Endodermal cell (in vitro differentiated cells): ENCODE measurements at places on chromosomes 5 and 9. TPM values are rescaled to one million over a fixed set of nuclear protein-coding genes. Genes with fewer than 3 reads are reported as not detected.

GRCh38 chr5:113663879-113664541 lies 150.5 kb downstream of the YTHDC2 start:
- no peak overlapping the region for H3K4me3 ChIP-seq
- H3K4me1 ChIP-seq: no peaks in the 10 kb centered on the region
- H3K27ac ChIP-seq: no peak overlapping the region
- H3K27me3 ChIP-seq: no peaks in the 10 kb centered on the region

- no peak within 1 kb of the TSS for H3K4me3 ChIP-seq
- H3K27me3 ChIP-seq: no peaks in the 10 kb centered on the region
- DNase-seq: no peak
- H3K27ac ChIP-seq: no peak within 1 kb of the TSS
Observed at GRCh38 chr9:94593459-94594345, at the start of gene FBP2. FBP2 (minus strand) TSS chr9:94593824; CDS start chr9:94593726, 98 bp downstream.

DNA sequence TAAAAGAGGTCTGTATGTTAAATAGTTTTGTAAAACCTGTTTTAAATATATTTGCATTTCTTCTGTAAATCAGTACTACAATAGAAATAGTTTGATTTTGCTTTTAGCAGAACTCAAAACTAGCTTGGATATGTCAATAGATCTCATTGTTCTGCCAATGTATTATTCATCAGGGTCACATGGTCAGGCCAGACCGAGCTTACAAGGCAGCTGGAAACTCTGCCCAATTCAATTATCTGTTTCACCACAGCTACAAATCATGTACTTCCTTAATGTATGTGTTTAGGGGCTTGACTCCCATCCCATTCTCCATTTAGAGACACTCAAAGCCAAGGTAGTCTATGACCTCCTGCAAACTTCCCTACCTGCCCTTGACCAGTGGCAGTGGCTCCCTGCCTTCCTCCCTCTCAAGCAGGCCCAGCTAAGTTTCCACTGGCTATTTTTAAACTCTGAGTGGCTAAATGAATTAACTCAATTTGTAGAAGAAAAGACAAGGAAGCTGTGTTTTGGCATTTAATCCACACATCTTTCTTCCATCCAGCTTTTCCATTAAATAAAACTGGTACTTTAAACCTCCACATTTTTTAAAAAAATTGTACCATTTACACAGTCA lies 46.4 kb upstream of the SELENOP start:
- no peak for DNase-seq
- H3K36me3 ChIP-seq: no peaks in the 10 kb centered on the region
- peaks cover 18% of the 10 kb centered on the region for H3K4me1 ChIP-seq
- no peak overlapping the region for H3K4me3 ChIP-seq
- no peaks in the 10 kb centered on the region for H3K27me3 ChIP-seq

- peaks cover 4% of the 10 kb centered on the region for H3K27me3 ChIP-seq
- H3K27ac ChIP-seq: no peak overlapping the region
- no peaks in the 10 kb centered on the region for H3K36me3 ChIP-seq
- no peak for DNase-seq
- no peak overlapping the region for H3K4me3 ChIP-seq
- H3K4me1 ChIP-seq: no peaks in the 10 kb centered on the region
Observed at GRCh38 chr5:140361901-140362300, 1.9 kb downstream of the SLC4A9 start.

DNA sequence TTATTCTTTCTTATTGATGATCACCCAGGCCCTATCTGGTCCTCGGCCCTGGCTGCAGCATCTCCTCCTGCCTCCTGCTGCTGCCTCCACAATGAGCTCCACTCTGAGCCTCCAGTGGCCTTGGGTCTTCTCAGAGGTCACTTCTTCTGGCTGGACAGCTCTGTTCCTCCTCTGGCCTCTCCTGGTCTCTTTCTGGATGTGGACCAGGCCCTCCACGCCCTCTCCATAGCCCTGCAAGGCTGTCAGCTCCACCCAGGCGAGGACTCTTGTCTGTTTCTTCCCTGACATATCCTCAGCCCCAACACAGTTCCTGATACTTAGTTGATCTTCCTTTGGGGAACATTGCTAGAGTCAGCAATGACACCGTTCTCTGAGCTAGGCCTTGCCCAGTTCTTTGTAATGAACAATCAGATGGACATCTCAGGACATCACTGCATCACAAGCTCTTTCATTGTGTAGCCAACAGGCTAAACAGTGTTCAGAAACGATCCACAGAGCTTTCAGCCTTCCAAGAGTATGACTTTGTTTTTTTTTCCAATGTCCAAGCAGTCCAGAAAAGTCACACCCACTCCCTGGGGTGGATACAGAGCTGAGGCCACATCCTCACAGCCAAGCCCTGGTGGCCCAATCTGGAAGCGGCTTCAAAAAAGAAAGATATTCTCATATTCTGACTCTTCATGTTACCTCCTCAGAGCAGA lies 62.5 kb upstream of the DNAH5 start:
- no peak overlapping the region for H3K4me3 ChIP-seq
- no peak for DNase-seq
- no peaks in the 10 kb centered on the region for H3K36me3 ChIP-seq
- H3K4me1 ChIP-seq: no peaks in the 10 kb centered on the region
- no peak overlapping the region for H3K27ac ChIP-seq

GRCh38 chr9:16928179-16928945 lies 57.9 kb upstream of the BNC2 start:
- H3K36me3 ChIP-seq: no peaks in the 10 kb centered on the region
- no peaks in the 10 kb centered on the region for H3K27me3 ChIP-seq
- DNase-seq: peak; percentile 49
- no peak overlapping the region for H3K4me3 ChIP-seq
- H3K4me1 ChIP-seq: no peaks in the 10 kb centered on the region

DNA sequence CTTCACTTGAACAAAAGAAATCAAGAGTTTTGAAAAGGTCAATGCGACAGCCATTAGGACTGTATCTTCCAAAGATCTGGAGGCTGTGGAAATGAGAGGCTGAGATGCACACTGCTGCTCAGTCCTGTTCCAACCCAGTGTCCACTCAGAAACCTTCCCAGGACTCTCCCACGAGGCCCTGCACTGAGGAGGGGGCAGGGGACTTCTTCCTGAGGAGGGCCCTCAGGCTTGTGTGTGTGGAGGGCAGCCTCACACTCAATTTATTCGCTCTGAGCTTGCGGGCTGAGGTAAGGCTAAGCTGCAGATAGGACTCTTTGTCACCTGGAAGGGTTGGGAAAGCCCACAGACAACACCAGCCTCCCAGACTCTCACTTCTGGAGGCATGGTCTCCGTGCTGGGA lies 69.6 kb upstream of the ROR2 start:
- H3K27me3 ChIP-seq: no peaks in the 10 kb centered on the region
- H3K4me3 ChIP-seq: no peak overlapping the region
- H3K27ac ChIP-seq: no peak overlapping the region
- H3K36me3 ChIP-seq: no peaks in the 10 kb centered on the region

DNA sequence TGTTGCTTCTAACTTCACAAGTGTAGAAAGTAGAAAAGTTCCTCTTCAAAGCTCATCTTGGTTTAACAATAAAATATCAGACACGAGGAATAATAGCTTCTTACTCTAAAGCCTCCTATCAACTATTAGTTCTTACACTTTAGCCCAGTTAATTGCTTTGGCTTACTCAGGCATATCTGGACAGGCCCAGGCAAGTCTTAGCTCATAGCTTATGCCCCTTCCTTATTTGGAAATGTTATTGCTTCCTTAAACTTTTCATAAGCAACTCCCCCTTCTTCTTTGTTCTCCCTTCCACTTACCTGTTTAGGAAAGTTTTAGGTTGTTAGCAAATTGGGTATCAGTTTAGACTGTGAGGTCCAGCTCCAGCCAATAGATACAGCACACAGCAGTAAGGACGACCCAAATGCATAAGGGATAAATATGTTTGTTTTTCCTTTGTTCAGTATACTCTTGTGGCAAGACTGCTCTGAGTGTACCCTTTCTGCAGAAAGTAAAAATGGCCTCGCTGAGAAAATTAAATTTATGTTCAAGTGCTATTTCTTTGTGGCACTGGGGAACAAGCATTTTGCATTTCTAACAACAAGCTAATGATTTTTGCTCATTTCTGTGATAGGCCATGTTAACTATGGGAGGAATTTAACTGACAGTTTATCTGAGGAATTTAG lies 162.1 kb downstream of the SMC2 start:
- H3K4me3 ChIP-seq: no peak overlapping the region
- no peaks in the 10 kb centered on the region for H3K36me3 ChIP-seq
- no peak overlapping the region for H3K27ac ChIP-seq
- DNase-seq: no peak
- H3K27me3 ChIP-seq: no peaks in the 10 kb centered on the region

- no peak overlapping the region for H3K27ac ChIP-seq
- H3K36me3 ChIP-seq: no peaks in the 10 kb centered on the region
- DNase-seq: no peak
- H3K4me3 ChIP-seq: no peak overlapping the region
- H3K27me3 ChIP-seq: no peaks in the 10 kb centered on the region
Observed at GRCh38 chr5:97601651-97602050, 418.6 kb upstream of the RIOK2 start.

DNA sequence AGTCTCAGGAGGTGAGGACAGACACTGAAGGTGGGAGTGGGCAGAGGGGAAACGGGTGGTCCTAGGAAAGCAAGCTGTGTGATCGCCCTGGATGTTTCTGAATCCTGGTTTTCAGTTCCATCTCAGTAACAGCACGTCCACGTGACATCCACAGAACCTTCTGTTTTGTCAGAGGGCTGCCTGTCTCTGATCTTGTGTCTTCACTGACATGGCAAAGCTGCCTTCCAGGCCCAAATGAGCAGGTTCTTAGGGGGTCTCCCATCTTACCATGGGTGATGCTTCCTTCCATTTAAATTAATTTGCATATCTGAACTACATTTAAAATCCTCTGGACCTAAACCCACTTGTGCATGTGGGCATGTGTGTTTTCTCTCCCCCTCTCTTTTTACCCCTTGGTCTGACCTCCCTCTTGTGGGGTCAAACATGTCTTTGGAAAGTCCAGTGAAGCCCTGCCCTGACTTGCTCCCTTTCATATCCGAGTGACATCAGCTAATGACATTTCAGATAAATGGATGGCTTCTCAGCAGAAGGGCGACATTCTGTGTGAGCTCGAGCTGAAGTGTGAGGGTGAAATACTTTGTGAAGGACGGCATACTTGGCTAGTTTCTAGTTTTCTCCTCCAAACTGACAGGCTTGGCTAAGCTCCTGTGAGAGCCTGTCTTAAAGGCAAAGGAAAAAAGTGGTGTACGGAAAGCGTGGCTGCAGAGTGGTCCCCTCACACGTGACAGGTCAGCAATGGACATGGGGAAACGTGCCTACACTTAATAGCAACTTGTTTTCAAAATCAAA lies 204.8 kb upstream of the S1PR3 start:
- H3K4me3 ChIP-seq: no peak overlapping the region
- no peaks in the 10 kb centered on the region for H3K36me3 ChIP-seq
- peaks cover 19% of the 10 kb centered on the region for H3K4me1 ChIP-seq

DNA sequence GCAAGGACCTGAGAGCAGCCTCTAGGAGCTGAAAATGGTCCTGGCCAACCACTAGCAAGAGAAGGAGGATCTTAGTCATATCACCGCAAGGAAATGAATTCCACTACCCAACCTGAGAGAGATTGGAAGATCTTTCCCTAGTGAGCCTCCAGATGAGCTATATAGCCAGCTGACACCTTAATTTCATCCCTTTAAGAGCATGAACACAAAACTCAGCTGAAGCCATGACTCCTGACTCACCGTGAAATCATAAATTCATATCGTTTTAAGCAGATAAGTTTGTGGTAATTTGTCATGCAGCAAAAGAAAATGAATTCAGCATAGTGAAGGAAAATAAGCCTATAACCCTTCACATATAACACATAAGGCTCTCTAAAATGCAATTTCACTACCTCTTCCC lies 23.5 kb downstream of the MAPKAP1 start:
- DNase-seq: no peak
- no peak overlapping the region for H3K4me3 ChIP-seq
- no peak overlapping the region for H3K27ac ChIP-seq
- no peaks in the 10 kb centered on the region for H3K4me1 ChIP-seq
- H3K36me3 ChIP-seq: peaks cover 4% of the 10 kb centered on the region

GRCh38 chr9:20811872-20812271 lies 127.8 kb downstream of the FOCAD start:
- no peak for DNase-seq
- H3K4me3 ChIP-seq: no peak overlapping the region
- no peaks in the 10 kb centered on the region for H3K4me1 ChIP-seq

GRCh38 chr5:177440990-177441780 lies 5.4 kb upstream of the PRR7 start:
- H3K27me3 ChIP-seq: no peaks in the 10 kb centered on the region
- no peak overlapping the region for H3K27ac ChIP-seq
- peaks cover 3% of the 10 kb centered on the region for H3K4me1 ChIP-seq
- peaks cover 23% of the 10 kb centered on the region for H3K36me3 ChIP-seq

DNA sequence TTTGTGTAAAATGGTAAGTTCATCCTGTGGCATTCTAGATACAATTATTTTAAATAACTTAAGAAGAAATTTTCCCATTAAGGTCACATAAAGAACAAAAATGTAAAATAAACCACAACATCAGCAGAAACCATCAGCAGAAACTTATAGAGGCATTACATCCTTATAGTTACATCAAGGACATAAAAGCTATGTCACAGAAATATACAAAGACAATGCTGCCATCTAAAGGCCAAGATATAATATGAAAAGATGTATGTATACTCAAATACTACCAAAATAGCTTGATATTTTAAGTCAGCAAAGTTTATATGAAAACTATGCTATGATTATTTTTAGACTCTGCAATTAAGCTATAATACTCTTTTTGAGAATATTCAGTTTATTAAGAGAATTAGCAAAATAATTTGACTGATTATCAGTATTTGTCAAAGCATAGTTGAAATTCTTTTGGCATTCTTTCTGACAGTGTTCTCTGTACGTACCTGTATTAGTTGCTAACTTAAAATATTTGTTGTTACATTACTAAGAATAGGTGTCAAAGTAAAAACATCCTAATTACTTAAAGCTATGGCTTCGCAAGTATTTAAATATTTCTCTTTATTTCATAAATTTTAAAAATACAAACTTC lies 36.2 kb downstream of the FBXL17 start:
- peaks cover 6% of the 10 kb centered on the region for H3K36me3 ChIP-seq
- H3K4me3 ChIP-seq: no peak overlapping the region
- H3K27me3 ChIP-seq: no peaks in the 10 kb centered on the region
- no peak for DNase-seq
- H3K4me1 ChIP-seq: no peaks in the 10 kb centered on the region

- H3K4me3 ChIP-seq: no peak overlapping the region
- H3K36me3 ChIP-seq: peaks cover 5% of the 10 kb centered on the region
- no peaks in the 10 kb centered on the region for H3K4me1 ChIP-seq
- H3K27ac ChIP-seq: no peak overlapping the region
- H3K27me3 ChIP-seq: no peaks in the 10 kb centered on the region
Observed at GRCh38 chr9:85569988-85570387, 171.8 kb downstream of the AGTPBP1 start.

The APBA1 gene
- 0.75 and 2.5 TPM in 2 replicates for total RNA-seq

The TLE4 gene
- 15.2 to 16.8 TPM (median 16.7 TPM) in 3 replicates for total RNA-seq

The AGXT2 gene
- total RNA-seq: not detected in 2 replicates

The ADAM19 gene
- total RNA-seq: 113 and 119 TPM in 2 replicates

The MARCHF11 gene
- 18.6 and 19.9 TPM in 2 replicates for total RNA-seq

The FLT4 gene
- 5.0 to 7.9 TPM (median 5.2 TPM) in 3 replicates for total RNA-seq

The PCAT7 gene
- 6.8 and 7.3 TPM in 2 replicates for total RNA-seq

The MARCHF3 gene
- 9.9 and 11.3 TPM in 2 replicates for total RNA-seq

The OR1Q1 gene
- total RNA-seq: not detected in 2 replicates

The TMEM174 gene
- not detected in 2 replicates for total RNA-seq

The TRIM32 gene
- 28.6 and 31.3 TPM in 2 replicates for total RNA-seq

The ZNF454 gene
- not detected in 2 replicates for total RNA-seq
